ENCODE measurements at places on chromosomes 2 and 18.

DNA sequence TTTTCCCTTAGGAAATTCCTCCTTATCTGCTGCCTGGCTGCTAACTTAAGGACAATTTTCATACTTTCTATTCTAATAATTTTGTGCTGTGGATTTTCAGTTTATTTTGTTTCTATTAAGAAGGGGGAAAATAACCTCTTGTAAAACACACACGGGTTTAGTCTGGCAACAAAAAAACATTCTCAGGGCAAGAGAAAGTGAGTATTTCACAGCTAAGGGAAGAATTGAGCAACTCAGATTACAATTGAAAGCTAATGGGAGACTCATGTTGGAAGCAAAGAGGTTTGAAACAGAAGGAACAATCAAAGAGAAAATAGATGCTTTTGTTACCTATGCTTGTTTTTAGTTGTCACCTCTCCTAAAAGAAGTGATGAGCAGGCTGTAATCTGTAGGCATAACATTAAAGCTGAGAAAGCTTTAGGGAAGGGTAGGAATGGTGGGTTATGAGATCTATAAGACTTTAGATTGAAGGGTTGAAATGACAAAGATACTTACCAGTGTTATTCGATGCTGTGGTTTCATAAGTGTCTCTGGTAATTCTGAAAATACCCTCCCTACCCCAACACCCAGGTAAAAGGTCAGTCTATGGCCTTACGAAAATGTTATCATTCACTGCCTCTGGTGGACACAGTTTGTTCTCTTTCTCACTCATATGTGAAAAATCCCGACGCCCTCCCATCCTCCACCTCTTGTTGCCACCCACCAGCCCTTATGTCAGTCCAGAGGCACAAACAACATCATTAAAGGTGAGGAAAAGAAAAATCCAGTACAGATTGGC is 510.9 kb downstream of the TXNL1 start:
- no peak for DNase-seq

DNA sequence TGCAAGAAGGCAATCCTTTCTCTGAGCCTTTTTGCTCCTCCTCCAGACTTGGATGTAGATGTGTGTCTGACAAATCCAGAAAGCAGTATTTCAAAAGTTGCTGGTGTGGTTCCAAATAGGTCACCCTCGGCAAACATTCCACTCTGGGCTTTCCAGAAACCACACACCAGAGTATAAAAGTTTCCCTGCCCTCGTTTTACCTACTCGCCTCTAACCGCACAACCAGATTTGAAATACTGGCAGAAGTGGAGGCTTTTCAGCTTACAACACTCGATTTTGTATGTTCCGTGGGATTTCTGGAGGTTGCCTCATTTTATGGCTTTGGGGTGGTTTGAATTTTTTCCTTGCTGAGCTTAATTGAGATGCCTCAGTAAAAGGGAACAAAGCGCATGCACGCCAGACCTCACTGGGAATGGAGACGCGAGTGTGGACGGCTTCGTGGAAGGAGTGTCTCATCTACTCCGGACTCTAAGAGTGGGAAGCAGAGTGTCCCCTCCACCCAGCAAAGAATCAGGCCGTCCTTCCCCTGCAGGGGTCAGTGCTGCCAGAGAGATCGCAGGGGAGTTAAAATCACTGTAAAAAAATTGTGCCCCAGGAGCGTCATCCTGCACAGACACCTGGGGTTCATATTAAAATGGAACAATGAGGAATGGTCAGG is 44.0 kb upstream of the RPL31 start:
- peak; percentile 82 for DNase-seq

- DNase-seq, result no peak
Measured at GRCh38 chr2:129821445-129821844, 158.0 kb upstream of the RAB6C start.

GRCh38 chr2:158221063-158222020 is 119.7 kb downstream of the UPP2 start:
- no peak for DNase-seq

- DNase-seq, result no peak
Measured at GRCh38 chr2:171167352-171167997, 6.8 kb upstream of the TLK1 start.

DNA sequence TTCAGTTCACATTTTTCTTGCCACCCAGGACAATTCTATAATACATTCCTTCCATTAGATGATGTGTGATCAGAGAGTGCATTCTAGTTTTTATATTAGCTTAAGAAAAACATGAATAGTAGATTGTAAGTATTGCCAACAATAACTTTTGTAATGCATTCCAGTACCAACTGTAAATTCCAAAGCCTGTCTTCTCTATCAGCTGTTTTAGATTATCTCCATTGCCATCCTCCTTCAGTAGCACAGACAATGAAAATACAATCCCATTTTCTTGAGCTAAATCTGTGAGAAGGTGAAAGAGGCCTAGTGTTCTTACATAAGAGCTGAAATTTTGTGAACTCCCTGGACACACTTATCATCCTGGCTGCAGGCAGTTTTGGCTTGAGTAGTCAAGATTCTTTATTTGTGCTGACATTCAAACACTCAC is 103.9 kb downstream of the CCBE1 start:
- peak; percentile 65 for DNase-seq

DNA sequence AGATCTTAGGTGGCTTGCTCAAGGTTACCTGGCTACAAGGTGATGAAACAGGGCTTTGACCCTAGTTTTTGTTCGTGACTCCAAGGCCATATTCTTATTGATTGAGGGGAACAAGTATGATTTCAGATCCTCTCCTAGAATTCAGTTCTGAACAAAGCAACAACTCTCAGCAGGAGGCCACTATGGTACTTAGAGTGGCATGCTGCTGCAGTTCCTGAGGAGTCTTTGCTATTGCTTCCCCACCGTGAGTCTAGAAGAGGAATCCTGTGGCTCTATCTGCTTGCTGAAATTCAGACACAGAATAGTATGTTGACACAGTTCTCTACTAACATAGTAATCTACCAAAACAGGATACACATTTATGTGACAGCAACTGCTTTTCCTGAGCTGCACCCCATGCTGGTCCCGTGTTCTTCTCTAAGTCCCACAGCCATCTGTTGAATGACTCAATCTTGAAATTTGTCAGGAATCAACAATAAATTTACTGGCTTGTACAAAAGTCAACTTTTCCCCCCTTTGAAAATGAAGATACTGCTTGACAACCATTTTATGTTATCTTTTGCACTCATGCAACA is 4.1 kb downstream of the TGFBRAP1 start:
- peak; percentile 64 for DNase-seq

DNA sequence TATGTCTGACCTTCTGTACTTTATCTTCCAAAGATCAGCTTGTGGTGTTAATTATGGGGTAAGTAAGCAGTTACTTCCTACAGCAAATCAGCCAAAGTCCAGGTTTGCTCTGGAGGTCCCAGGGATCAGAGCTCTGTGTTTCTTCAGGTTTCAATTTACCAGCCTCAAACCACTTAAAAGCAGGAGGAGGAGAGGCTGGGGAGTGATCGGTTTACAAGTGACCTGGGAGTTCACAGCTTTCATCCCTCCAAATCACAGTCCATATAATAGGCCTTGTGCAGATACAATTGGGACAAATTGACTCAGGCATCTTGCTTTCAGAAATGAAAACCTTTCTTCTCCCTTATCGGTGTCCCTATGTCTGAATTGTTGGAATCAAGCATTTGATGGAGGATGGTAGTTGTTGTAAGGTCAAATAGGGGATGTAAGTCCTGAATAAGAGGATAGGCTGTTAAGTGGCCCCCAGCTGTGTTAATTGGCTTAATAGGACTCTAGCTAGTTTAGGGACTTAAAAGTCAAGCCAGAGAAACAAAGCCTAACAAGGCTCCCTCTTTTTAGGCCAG is 188.0 kb upstream of the NT5C1B start:
- no peak for DNase-seq

DNA sequence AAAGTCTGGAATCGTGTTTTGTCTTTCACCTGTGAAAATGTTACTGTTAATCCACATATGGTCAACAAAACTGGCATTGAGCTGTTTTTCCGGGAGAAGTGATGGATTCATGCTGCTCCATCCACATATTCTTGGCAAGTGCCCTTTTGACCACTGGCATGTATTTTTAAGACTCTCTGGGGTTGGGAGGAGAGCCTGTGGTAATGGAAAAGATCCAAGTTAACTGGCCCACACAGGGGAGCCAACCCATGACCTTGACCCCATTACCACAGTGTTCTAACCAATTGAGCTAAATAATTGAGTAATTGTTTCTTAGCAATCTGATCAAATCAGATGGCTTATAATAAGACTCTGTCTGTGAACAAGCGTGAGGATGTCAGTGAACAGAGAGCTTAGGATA is 296.2 kb upstream of the NRP2 start:
- DNase-seq, result peak; percentile 56
